Skin of body (tissue), 3 donors: ENCODE measurements at places on chromosomes 7 and 10.

- no peak for DNase-seq
These were observed 25.4 kb upstream of the ST8SIA6 start for GRCh38 chr10:17479822-17480221.

GRCh38 chr10:67912331-67912946 lies 28.0 kb downstream of the SIRT1 start:
- DNase-seq = no peak

DNA sequence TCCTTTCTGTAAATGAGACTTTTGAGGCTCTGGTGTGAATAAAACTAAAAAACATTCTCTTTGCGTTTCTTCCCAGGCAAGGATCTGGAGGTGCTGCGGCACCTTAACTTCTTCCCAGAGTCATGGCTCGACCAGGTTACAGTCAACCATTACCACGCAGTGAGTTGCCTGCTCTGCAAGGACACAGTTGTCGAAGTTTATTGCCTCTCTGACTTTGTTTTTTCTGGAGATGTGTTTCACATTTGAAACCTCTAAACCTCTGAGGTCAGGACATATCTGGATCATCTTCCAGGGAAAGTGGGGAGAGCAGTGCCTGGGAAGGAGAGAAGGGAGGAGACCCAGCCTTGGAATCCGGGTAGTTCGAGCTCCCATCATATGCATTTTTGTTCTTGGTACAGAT lies 43.4 kb upstream of the PLEKHA1 start:
- DNase-seq = no peak

DNA sequence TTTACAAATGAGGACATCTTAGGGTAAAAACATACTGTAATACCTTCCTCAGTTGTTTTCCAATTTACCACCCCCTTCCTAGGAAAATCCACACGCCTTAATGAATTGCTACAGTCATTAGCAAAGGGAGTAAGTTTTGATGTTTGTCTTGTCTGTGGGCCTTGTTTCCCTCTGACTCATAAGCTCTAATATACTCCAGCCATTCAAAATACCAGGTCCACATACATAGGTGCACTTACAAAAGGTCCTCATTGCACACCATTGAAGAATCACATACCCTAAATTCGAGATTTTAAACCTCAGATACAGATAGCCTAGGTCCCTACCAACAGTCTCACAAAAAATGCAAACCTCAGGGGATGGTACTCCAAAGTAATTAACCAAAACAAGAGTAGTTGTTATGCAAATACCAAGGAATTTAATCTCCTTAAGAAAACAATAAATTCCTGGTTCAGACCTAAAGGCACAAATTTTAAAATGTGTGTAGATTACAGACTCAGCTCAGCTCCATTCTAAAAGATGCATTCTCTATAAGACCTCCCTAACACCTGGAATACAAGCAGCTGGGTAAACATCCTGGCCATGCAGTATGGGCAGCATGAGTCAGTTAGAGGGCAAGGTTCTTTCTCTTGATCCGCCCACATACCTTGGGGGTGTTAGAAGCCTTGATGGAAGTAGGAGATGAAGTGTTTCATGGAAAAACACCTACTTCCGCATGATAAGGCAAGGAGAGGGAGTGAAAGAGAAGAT lies 3.0 kb upstream of the LIPK start:
- no peak for DNase-seq

GRCh38 chr7:135662123-135662372 lies 266 bp upstream of the STMP1 start:
- DNase-seq = no peak

DNA sequence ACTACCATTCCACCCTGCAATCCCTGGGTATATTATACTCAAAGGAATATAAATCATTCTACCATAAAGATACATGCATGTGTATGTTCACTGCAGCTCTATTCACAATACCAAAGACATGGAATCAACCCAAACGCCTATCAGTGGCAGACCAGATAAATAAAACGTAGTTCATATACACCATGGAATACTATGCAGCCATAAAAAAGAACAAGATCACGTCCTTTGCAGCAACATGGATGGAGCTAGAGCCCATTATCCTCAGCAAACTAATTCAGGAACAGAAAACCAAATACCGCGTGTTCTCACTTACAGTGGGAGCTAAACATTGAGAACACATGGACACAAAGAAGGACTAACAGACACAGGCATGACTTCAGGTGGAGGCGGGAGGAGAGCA lies 138.3 kb downstream of the DYNC2I1 start:
- no peak for DNase-seq

DNA sequence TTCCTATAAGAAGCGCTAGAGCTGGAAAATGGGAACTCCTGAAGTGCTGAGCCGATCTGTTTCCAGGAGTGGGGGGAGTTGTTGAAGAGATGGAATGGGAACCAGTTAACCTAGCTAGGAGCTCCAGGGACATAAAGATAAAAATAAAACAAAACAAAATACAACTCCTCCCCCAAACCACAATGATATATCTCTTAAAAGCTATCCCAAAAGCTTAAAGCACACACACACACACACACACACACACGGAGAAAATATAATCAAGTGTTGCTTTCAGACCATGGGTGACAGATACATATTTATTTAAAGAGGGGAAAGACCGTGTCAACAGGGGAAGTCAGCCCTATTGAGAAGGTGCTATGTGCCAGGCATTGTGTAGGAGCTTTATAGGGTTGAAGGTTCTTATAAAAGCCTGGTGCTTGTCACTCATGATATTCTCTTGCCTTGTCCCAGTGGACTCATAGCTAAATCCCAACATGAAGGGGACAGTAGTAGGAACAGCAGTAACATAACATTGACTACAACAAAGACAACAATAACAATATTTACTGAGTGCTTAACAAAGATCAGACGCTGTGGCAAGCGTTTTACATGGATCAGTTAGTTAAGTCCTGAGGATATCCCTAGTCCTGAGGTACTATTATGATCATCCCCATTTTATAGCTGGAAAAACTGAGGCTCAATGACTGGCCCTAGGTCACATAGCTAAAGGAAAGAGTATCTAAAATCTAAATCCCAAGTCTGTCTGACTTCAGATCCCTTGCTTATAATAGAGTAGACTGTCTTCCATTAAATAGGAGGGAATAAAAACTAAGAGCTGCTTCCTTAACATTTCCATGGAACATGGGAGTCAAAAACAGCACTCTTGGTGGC lies 115.5 kb downstream of the SPAG6 start:
- no peak for DNase-seq

GRCh38 chr10:80437227-80437626 lies 16.9 kb upstream of the TSPAN14 start:
- DNase-seq = no peak
